ENCODE measurements at places on chromosomes 11 and 22. TPM values are rescaled to one million over a fixed set of nuclear protein-coding genes. Genes with fewer than 3 reads are reported as not detected.
A peak's percentile ranks its signal among the peaks of the same experiment; 100 is the strongest.

DNA sequence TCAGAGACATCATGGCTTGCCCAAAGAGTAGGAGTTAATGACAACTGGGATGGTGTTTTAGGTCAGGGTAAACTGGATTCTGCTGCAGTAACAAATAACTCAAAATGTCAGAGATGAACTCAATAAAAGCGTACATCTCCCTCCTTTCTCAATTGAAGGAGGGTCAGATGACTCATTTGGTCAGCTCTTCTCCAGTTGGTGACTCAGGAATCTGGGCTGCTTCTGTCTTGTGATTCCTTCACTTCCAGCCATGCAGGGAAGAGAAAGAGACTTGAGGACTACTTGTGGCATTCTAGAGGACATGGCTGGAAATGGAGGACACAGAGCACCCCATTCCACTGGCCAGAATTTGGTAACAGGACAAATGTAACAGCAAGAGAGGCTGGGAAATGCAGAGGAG lies 3.2 kb upstream of the SYT13 start:
- no peak for ATAC-seq

DNA sequence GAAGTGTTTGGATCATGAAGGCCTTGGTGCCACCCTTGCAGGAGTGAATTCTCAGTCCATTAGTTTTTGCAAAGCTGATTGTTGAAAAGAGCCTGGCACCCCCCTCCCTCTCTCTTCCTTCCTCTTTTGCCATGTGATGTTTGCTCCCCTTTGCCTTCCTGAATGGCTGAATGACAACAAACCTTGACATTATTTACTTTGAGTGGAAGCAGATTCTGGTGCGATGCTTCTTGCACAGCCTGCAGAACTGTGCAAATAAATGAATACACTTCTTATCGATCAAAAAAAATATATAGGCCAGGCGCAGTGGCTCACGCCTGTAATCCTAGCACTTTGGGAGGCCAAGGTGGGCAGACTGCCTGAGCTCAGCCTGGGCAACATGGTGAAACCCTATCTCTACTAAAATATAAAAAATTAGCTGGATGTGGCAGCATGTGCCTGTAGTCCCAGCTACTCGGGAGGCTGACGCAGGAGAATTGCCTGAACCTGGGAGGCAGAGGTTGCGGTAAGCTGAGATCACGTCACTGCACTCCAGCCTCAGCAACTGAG lies 2.0 kb upstream of the NARS2 start:
- ATAC-seq: no peak

DNA sequence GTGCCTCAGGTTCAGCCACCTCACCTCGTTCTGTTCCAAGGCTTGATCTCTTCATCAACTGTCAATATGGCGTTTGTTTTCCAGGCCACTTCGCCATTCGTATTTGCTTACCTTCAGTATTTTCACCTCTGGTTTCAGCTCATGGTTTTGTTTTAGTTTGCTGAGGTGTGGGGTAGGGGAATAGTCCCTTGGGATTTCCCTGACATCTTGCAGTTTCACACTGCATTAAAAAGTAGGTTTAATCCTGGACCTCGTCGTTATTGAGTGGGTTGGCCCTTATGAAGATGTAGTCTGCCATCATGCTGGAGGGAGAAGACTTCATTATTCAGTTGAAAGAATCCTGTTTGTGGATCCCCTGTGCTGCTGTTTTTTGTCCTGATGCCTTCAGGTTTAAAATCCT lies 46.0 kb downstream of the C11orf91 start:
- no peak for ATAC-seq

DNA sequence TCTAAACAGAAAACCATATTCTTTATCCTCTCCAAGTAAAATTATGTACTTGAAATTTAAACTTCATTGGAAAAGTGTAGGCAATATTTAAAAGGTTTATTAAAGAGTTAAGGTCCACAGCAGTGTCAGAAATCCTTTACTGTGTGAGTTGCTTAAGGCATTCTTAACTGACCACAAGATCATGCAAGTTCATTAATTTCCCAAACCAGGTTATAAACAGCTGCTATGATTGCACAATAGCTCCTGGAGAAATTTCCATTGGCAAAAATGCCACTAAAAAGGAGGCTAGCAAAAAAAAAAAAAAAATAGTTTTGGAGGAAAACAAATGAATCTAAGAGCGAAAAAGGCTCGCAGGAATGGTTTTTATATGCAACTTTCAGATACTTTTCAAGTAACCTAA lies 106.2 kb downstream of the ETS1 start:
- peak; percentile 80 for ATAC-seq

Gene SERPINH1
- 199 TPM for total RNA-seq

Gene TRMT2A
- 57.0 TPM for total RNA-seq

Gene LUZP2
- total RNA-seq: not detected

Gene GTSE1
- 0.20 TPM for total RNA-seq

Gene FJX1
- total RNA-seq: 10.1 TPM

Gene APOL5
- total RNA-seq: not detected

Gene DKK3
- total RNA-seq: 72.1 TPM

Data from gastroesophageal sphincter (tissue), 4 donors.